ENCODE measurements at places on chromosomes 16 and 17. TPM values are rescaled to one million over a fixed set of nuclear protein-coding genes. Genes with fewer than 3 reads are reported as not detected.

DNA sequence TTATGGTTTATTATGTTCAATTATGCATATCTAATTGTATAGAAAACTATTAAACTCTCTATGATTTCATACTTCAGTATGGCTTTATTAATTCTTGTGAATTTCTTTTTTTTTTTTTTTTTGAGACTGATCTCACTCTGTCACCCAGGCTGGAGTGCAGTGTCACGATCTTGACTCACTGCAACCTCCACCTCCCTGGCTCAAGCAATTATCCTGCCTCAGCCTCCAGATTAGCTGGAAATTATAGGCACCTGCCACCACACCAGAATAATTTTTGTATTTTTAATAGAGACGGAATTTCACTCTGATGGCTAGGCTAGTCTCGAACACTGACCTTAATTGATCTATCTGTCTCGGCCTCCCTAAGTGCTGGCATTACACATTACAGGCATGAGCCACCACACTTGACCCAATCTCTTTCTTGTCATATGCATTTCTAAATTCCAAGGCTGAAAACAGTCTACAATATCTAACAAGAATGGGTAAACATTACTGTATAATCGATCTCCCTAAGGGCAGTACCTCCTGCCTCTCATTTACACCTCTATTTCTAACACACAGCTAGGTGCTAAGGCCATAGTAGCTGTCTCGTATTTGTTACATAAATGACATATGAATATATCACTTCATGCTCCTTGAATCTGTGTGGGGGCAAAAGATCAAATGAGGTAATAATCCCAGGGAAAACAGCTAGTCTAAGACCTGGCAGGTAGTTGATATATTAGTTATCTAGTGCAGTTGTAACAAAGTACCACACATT is 258.2 kb upstream of the CDH8 start:
- H3K4me1 ChIP-seq: no peaks in the 10 kb centered on the region
- no peaks in the 10 kb centered on the region for H3K36me3 ChIP-seq
- no peaks in the 10 kb centered on the region for H3K27me3 ChIP-seq
- H3K27ac ChIP-seq: no peak overlapping the region

The NECAB2 gene
- total RNA-seq: not detected

GRCh38 chr17:2020721-2021120 is 4.4 kb downstream of the RTN4RL1 start:
- H3K36me3 ChIP-seq: no peaks in the 10 kb centered on the region
- no peak overlapping the region for H3K27ac ChIP-seq
- peaks cover 19% of the 10 kb centered on the region for H3K4me1 ChIP-seq
- no peak overlapping the region for H3K4me3 ChIP-seq

The UNC45B gene
- not detected for total RNA-seq

GRCh38 chr17:57948555-57949420 is 6.4 kb downstream of the CUEDC1 start:
- H3K27ac ChIP-seq: peak overlapping the region; percentile 86
- peaks cover 63% of the 10 kb centered on the region for H3K4me1 ChIP-seq
- DNase-seq: no peak
- no peaks in the 10 kb centered on the region for H3K27me3 ChIP-seq
- peak overlapping the region; percentile 9 for H3K4me3 ChIP-seq
- H3K36me3 ChIP-seq: no peaks in the 10 kb centered on the region

DNA sequence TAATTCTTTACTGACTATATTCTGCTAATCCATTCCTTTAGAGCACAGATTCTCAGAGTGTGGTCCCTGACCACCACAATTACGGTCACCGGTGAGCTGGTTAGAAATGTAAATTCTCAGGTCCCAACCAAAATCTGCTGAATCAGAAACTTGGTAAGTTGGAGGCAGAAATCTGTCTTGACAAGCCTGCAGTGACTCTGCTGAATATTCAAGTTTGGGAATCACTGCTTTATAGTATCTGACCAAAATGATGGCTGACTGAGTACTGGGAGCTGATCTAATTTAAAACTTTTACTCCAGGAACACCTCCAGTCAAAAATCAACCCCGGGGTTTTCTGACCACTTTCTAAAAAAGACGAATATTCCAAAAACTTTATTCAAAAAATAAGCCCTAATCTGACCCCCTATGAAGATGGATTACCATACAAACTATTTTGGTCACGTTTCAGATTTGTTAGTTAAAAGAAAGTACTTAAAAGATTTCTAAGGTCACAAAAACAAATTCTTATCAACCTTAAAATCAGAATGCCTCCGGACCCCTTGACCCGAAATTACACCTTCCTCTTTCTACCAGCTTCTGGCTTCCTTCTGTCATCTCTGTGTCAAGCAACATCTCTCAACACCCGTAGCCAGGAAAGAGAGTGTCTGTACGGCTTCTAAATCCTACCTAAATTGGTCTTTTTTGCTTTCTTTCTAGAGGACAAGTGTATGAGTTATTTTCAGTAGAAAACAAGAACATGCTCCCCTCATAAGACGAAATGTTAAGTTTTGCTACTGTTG is 38.6 kb downstream of the CREBBP start:
- no peaks in the 10 kb centered on the region for H3K27me3 ChIP-seq
- no peak overlapping the region for H3K27ac ChIP-seq
- no peak overlapping the region for H3K4me3 ChIP-seq

DNA sequence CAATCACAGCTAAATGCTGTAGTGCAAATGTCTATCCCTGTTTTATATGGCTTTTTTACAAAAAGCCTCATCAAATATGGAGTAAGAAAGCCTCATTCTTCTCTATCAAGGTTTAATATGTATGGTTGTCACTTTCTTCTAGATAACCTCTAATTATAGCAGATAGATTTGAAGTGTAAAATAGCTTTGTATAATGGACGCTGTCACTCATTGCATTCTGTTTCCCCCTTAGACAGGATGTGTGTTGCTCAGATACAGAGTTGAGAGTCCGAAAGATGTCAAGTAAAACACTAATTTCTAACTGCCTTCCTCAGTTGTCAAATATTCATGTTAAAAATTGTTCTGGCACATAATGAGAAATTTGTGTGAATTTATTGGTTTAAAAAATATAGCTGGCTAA is 88.0 kb downstream of the NLK start:
- H3K27ac ChIP-seq: no peak overlapping the region
- H3K27me3 ChIP-seq: no peaks in the 10 kb centered on the region
- no peak overlapping the region for H3K4me3 ChIP-seq
- DNase-seq: no peak

- H3K4me3 ChIP-seq: no peak overlapping the region
- H3K36me3 ChIP-seq: peaks cover 88% of the 10 kb centered on the region
- DNase-seq: no peak
- no peaks in the 10 kb centered on the region for H3K4me1 ChIP-seq
Measured at GRCh38 chr16:27703121-27703520, 153.2 kb downstream of the KATNIP start.

DNA sequence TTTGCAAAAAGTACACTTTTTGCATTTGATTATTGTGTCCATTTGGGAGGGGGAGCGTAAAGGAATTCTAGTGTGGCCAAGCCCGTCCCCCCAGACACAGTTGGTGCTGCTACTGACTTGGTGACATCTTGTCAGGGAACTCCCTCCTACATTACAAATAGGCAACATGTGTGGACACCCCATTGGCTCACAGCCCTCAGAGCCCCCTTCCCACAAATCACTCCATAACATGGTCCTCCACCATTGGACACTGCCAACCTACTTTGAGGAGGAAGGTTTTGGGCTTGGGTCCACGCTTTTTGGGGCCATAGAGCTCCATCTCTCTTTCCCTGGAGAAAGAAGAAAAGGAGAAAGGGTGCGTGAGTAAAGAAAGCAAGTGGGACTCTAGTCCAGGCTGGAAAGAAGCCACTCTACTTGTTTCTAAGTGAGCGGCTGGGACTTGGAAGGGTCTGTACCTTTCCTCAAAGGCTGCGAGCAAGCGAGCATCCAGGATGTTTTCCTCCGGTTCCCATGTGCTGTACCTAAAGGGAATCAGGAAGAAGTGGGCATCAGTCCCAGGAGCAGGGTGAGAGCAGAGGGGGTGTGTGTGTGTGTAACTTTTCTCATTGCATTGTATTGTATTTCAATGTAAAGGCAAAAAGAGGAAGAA is 958 bp downstream of the CBX8 start:
- no peaks in the 10 kb centered on the region for H3K36me3 ChIP-seq
- H3K27ac ChIP-seq: no peak overlapping the region
- H3K27me3 ChIP-seq: peaks cover 54% of the 10 kb centered on the region
- no peak for DNase-seq

DNA sequence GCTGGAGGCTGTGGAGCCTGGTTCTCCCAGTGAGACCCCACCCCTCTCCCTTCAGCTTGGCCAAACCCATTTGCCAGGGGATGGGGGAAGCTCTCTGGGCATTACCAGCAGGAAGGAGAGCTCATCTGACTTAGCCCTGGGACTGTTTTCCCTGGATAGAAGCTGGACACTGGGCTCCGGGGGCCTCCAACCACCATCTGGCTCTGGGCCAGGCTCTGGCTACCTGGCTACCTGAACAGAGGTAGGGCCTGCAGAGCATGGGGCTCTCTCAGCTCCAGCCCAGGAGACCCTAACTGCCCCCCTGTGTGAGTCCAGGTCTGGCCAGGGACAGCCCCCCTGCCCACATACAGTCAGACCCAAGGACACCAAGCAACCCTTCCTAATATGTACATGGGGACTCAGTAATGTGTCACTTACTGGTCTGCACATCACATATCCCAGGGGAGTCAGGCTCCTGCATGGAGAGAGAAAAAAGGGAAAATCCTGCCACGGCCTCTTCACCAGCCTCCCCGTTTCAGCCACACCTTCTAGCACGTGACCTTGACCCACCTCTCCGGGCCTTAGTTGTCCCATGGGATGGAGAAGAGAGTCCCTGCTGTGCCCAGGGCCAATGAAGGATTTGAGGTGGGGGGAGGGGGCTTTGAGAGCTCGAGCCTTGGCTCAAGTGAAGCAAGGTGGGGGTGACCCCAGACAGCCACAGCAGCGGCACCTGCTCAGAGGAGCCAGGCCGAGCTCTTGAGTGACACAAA is 13.8 kb downstream of the CNGB1 start:
- H3K4me1 ChIP-seq: no peaks in the 10 kb centered on the region
- no peaks in the 10 kb centered on the region for H3K36me3 ChIP-seq
- no peak overlapping the region for H3K4me3 ChIP-seq
- no peaks in the 10 kb centered on the region for H3K27me3 ChIP-seq
- no peak overlapping the region for H3K27ac ChIP-seq
- no peak for DNase-seq

- no peaks in the 10 kb centered on the region for H3K27me3 ChIP-seq
- H3K4me3 ChIP-seq: no peak overlapping the region
- DNase-seq: no peak
- no peak overlapping the region for H3K27ac ChIP-seq
- peaks cover 24% of the 10 kb centered on the region for H3K36me3 ChIP-seq
- no peaks in the 10 kb centered on the region for H3K4me1 ChIP-seq
Measured at GRCh38 chr17:78096093-78096492, 32.5 kb downstream of the TMC6 start.

DNA sequence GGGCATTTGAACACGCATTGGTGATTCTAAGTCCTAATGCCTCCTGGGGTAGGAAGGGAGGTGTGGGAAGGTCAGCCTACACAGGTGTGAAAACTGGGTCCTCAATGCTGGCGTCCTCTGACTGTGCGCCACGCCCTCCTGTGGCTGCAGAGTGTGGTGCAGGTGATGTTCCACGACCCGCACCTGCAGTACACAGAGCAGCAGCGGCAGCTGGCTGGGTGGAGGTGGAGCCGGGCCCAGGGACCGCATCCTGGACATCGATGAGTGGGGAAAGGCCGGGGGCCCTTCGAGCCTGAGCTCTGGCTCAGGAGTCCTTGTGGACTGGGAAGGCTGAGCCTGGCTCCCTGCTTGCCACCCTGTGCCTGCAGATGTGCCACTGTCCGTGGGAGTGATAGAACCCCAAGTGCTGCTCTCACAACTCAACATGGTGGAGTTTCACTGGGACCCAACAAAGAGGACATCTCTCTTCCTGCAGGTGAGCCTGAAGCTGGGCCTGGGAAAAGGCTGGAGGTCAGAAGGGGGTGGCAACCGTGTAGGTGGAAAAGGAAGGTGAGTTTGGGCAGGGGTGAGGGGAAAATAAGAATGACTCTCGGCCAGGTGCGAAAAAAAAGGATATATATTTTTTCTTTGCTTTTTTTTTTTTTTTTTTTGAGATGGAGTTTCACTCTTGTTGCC is 14.0 kb upstream of the STAC2 start:
- no peaks in the 10 kb centered on the region for H3K27me3 ChIP-seq
- H3K4me1 ChIP-seq: no peaks in the 10 kb centered on the region
- no peak overlapping the region for H3K4me3 ChIP-seq

- no peaks in the 10 kb centered on the region for H3K4me1 ChIP-seq
- no peak for DNase-seq
- H3K4me3 ChIP-seq: no peak overlapping the region
- no peaks in the 10 kb centered on the region for H3K27me3 ChIP-seq
- H3K27ac ChIP-seq: no peak overlapping the region
Measured at GRCh38 chr17:44587339-44587738, 30.1 kb downstream of the FZD2 start.

DNA sequence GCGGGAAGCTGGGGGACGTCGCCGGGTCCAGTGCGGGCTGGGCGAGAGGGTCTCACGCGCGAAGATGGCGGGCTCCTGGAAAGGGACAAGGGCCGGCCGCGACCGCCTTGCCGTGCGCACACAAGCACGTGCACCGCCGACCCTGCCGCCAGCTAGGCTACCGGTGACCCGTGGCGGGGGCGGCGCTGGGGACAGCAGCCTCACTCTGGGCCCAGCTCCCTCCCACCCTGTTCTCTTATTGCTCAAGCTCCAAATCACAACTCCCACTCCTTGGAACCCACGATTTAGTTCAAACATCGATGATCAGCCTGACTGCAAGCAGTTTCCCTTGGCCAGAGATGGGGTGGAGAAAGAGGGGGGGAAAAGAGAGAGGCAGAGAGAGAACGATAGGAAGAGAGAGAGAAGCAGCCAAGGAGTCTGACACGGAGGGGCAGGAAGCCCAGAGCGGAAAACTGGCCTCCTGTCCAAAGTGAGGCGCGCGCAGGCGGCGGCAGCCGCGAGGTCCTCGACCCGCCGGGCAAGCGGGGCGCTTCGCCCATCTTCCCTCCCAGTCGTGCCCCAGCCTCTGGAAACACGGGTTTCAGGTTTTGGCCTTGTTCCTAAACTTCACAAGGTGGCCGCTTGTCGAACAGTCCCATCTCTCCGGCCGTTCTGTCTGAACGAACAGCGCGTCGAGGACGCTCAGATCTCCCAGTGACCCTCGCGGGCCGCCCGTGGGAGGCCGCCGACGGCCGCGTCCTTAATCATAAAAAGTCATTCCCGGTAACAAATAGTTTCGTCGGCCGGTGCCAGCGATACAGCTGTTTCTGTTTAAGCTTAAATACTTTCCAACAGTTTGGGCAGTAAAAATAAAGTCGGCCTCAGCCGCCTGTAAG is 1.7 kb upstream of the CBX8 start:
- H3K4me1 ChIP-seq: peaks cover 65% of the 10 kb centered on the region
- peaks cover 27% of the 10 kb centered on the region for H3K27me3 ChIP-seq
- H3K4me3 ChIP-seq: peak overlapping the region; percentile 92
- H3K36me3 ChIP-seq: no peaks in the 10 kb centered on the region

DNA sequence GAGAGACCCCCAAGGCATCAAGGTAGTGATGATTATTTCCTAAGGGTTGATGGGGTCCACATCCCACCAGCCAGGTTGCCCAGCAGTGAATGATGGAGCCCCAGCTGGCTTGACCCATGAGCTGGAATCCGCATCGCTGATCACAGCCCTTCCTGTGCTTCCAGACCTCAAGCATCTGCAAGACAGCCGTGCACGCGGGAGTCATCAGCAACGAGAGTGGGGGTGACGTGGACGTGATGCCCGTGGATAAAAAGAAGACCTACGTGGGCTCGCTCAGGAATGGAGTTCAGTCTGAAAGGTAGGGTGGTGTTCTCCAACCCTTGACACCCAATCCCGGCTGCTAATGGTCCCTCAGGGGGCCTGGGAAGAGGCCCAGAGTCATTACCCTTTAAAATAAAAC is 69.3 kb downstream of the CRISPLD2 start:
- peaks cover 57% of the 10 kb centered on the region for H3K36me3 ChIP-seq
- DNase-seq: no peak
- no peaks in the 10 kb centered on the region for H3K27me3 ChIP-seq

All from esophagus squamous epithelium (tissue), 5 donors.